ENCODE measurements at places on chromosomes 5 and 9.

DNA sequence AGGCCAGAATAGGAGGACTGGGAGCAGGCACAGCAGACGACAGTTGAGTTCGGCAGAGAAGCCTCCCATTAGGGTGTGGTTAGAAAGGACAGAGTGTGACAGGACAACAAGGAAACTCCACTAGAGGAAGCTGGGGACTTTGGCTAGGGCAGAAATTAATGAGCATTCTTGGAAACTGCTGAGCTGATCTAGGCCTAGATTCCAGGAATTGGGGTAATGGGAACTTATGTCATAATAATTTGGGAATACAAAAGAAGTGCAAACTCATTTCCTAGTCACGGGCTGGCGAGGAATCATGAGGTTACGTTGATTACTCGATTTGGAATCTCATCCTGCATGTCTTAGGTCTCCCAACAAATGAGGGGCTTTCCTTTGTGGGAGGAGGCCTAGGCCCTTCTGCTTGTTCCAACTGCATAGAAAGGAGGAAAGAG is 144.6 kb upstream of the RPS23 start:
- DNase-seq, result no peak

GRCh38 chr9:91515074-91515687 is 91.5 kb upstream of the NFIL3 start:
- no peak for DNase-seq

DNA sequence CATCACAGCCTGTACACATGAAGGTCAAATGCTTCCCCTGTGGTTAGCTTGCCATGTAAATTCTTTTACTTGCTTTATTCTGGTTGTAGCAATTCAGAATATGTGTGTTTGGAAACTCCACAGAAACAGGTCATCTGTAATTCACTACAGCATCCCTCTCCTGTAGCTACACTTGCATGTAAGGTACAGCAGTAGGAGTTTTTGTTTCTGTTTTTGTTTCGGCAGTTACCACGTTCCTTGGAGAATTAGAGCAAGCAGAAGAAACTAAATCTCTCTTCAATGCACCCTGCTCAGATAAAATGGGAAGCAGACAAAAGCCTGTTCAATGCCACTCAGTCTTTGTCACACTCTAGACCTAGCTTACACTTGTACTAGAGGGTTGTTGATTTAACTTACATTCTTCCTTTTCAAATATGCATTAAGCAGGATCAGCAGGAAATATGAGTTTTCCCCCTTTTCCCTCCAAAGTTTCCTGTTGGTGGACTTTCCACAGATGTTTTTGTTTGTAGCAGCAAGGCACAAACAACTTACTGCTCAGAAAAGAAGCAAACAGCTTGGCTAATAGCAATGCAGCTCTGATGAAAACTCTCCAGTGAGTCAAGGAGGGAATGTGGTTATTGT is 80.9 kb downstream of the YIPF5 start:
- no peak for DNase-seq

DNA sequence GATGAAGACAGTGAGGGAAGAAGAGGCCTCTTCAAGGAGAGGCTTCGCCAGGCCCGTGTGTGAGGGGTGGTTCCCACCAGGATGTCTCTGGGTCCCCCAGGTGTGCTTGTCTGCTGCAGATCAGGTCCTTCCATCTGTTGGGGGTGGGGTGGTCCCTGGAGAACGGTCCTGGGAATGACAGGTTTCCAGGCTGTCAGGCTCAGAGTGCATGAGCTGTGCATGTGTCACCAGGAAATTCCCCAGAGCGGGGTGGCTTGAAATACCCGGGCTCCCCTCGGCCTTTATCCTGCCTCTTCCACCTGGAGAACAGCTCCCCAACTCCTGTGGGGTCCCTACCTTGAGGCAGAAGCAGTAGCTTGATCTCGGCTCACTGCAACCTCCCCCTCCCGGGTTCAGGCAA is 118.8 kb downstream of the GAPVD1 start:
- no peak for DNase-seq

- DNase-seq, result no peak
Observed at GRCh38 chr5:39447968-39448367, 23.2 kb upstream of the DAB2 start.

DNA sequence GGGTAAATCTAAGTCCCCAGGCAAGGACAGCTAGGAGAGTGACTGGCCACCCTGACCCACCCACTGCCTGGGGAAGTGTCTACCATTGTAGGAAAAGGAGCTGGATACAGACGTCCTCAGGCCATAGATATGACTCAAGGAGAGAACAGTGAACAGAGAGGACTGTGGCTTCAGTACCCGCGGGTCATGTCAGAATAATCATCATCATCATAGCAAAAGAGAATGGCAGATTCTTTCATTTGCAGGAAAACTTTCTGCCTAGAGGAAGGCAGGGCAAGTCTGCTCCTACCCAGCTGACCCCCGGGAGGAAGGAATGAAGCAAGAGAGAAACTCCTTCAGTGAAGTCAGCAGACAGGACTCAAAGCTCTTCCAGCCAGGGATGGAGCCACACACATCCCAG is 52.2 kb upstream of the UBTD2 start:
- no peak for DNase-seq

DNA sequence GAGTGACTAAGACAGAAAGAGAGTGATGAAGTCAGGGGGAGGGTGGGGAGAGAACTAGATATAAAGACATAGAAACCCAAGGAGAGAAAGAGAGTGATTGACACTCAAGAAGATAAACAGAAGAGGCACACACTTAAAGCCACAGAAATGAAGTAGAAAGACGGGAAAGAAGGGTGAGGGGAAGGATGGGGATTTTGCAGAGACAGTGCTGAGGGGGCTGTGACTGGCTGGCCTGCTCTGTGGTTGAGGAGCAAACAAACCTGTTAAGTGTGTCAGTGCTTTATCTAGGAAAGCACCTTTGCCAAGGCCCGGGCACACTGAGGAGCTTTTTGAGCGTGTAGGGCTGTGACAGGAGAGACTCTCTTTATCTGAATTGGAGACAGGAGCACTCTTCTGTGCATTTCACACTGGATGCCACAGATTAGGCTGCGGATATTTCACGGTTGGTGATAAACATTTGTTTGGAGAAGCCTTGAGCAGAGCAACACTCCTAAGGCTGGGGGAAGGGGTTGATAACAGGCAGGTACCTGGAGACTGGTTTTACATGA is 109.1 kb downstream of the DOCK2 start:
- no peak for DNase-seq

- DNase-seq, result no peak
Observed at GRCh38 chr9:111955048-111955447, 58.4 kb downstream of the UGCG start.

DNA sequence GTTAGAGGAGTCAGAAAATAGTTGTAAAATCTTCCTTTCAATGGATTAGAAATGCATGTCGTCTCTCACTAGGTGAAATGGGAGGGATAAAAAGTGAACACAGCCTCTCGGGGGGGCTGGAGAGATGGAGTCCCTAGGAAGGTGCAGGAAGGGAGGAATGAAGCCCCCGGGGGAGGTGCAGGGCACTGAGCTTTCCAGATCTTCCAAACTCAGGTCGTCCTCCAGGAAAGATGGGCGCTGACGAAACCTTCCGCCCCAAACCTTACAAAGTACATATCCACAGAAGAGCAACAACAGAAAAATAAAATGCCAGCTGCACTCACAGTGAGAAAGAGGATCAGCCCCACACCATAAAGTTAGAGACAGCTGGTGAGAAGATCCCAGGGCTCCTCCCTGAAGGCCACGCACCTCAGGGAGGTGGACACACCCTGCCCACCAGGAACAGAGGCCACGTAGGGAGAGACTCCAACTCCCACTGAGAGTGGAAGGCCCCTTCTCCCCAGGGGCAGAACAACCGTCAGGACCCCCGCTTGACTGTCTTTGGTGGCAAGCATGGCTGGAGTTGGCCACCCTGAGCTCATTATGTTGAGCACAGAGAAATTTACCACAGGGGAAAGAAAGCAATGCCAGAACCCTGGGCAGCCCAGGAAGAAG is 174.3 kb downstream of the AUH start:
- no peak for DNase-seq

- no peak for DNase-seq
Observed at GRCh38 chr9:69429281-69429680, 104.3 kb downstream of the ENTREP1 start.

DNA sequence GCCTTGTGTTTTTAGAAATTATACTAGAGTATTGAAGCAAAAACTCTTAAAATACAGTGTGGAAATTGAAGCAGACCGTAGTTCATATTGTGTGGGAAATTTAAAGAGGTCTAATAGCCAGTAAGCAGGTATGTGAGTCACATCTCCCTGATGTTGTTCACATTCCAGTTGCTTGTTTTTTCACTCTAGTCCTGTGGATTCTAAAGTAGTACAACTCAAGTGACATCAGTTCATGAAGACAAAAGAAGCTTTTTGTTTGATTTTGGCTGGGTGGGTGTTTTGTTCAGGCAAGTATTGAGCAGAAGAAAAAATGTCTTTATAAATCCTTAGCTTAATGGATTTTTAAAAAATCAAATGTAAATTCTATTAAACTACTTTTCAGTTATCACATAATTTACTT is 216.2 kb downstream of the MAN2A1 start:
- DNase-seq, result no peak

DNA sequence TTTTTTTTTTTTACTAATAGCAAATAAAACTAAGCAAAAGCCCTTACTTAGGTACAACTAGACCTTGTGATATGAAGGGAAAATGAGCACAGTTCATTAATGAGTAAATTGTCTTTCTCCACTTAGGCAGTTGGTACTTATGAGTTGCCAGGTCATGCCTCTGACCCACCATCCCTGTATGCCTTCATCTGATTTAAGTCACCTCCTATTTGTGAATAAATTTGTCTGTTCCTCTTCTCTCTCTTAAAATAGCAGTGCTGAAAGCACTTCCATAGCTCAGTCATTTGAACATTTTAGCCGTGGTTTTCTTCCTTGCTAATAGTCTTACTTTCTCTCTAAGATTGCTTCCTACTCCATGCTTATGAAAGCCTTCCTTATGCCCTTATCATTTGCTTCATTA is 61.4 kb downstream of the SLC44A1 start:
- DNase-seq, result no peak

DNA sequence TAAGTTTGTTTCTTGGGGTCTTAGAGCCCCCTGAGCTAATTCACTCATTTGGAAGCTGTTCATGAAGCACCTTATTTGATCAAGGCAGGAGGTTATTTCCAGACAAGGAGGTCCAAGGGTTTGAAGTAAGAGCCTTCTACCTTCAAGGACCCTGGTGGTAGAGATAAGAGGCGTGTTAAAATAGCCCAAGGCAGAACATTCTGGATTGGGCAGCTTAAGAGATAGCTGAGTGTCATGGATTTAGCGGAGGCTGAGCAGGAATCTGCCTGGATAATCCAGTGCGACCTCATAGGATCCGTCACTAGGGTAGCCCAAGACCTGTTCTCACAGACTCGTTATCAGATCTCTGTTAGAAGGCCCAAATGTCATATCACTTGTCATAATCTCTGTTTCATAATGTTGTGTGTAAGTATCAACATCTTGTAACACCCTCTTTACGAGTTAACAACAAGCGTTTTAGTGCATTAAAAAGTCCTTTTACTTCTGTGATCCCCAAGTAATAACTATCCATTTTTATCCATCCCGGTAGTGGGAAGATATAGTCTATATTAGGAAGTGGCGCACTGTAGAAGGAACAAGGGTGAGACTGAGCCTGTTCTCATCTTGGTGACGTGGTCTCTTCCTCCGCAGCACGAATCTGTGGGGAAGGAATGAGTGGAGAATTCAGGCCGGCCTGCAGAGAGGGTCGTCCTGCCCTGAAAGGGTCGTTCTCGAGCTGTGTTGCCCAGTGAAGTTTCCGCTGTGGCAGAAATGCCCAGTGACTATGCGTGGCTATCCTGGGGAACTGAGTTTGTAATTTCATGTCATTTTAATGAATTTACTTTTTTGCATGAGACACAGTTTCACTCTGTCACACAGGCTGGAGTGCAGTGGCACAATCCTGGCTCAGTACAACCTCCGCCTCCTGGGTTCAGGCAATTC is 28.8 kb downstream of the SLC25A25 start:
- DNase-seq, result no peak

DNA sequence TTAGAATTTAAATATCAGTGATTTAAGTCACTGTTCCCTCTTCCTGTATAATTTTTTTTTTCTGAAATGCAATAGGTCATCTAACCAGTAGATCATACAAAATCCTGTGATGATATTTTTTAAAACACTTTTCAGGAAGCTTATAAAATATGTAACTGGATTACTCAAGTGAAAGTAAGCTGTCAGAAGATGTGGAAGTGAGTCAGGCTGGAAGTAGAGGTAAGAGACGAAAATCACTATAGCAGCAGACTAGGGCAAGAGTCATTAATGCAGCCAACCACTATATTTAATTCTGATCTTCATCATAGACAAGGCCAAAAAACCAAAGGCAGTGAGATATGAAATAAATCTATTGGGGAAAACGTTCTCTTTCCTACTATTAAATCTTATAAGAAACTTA is 65.7 kb upstream of the C6 start:
- no peak for DNase-seq

- no peak for DNase-seq
Observed at GRCh38 chr5:68433923-68434879, 218.6 kb downstream of the PIK3R1 start.

GRCh38 chr9:71144495-71144894 is 23.1 kb upstream of the TRPM3 start:
- no peak for DNase-seq

DNA sequence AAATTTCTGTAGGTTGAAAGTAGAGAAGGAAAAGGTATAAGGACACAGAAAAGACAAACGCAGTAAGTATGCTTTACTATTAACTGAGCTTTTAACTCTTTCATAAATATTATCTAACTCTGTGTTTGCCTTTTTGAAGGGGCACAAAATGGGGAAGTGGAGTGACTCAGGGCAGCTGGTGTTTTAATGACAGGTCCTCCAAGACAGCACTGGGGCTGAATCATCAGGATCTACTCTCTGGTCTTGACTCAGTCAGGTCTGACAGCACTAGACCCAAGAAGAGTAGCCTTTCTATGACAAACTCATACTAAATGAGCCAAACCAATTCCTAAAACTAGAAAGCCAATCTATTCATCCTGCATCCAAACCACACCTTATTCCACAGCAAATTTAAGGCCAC is 102.2 kb downstream of the APTX start:
- DNase-seq, result no peak

- no peak for DNase-seq
Observed at GRCh38 chr5:35850967-35851680, 5.6 kb upstream of the IL7R start.

GRCh38 chr9:84216151-84216550 is 124.4 kb downstream of the SLC28A3 start:
- DNase-seq, result no peak

- DNase-seq, result peak; percentile 6
Observed at GRCh38 chr9:86354818-86355309, 654 bp upstream of the TUT7 start.

- no peak for DNase-seq
Observed at GRCh38 chr5:56833325-56833724, 18.0 kb downstream of the MAP3K1 start.

GRCh38 chr5:89213573-89213972 is 330.6 kb upstream of the MEF2C start:
- DNase-seq, result no peak

GRCh38 chr9:129497813-129498450 is 123.0 kb downstream of the C9orf50 start:
- no peak for DNase-seq

Data from brain pericyte (primary cell).